CD14-positive monocyte (primary cell): ENCODE measurements at places on chromosomes 1 and 21.

DNA sequence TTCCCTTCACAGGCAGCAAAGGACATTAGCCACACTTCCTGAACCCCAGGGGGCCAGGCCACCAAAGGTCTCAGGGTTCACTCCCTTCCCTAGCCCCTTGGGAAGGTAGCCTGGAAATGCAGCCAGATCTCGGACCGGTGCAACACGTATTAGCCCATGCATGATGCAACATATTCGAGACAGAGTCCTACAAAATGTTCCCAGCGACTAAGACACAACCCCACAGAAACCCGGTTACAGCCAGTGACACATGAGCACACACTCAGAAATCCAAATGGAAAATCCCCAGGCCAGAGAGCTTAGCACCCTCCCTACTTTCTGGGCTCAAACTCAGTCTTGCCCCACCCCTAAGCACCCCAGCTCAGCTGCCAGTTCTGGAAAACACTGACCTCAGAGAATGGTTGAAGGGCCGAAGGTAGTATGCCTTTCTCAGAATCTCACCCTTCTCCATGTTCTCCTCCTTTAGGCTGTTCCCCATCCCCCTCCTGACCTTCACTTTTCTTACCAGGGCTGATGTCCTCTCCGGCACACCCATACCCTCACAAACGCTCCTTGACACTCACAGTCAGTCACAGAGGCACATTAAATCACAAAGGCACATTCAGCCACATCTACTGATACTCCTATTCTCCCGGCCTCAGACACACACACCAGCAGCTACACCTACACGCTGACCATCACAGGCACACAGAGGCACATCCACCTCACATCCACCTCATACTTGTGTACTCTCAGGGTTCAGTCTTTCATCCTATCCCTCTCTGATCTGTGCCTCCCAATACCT lies at the start of gene TSPAN1:
TSS of gene TSPAN1 (plus strand) at position 640 of the 784 bp plus-strand sequence. CDS start 6,021 bp downstream, outside the sequence.
- no peak for DNase-seq

DNA sequence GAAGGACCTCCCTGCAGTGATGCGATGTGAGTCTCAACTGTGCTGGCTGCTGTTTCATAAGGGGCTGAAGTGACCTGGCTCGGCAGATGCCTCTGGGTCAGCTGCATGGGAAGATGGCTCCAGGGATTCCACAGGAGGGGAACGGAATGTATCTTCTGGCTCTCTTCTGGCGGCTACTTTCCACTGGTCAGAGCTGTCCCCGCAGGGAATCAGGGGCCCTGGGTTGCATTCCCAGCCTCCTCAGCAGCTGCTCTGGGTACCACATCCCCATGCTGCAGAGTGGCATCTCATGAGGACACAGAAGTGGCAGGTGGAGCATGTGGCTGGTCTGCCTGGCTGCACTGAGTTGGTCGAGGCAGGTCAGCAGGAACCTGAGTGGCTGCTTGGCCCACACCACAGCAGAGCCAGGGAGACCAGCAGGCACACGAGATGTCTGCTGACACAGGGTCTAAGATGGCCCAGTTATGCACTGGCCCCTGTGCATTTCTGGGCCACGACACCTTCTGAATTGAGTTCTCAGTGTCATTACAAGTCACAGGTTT lies 42.8 kb downstream of the POFUT2 start:
- no peak for DNase-seq

DNA sequence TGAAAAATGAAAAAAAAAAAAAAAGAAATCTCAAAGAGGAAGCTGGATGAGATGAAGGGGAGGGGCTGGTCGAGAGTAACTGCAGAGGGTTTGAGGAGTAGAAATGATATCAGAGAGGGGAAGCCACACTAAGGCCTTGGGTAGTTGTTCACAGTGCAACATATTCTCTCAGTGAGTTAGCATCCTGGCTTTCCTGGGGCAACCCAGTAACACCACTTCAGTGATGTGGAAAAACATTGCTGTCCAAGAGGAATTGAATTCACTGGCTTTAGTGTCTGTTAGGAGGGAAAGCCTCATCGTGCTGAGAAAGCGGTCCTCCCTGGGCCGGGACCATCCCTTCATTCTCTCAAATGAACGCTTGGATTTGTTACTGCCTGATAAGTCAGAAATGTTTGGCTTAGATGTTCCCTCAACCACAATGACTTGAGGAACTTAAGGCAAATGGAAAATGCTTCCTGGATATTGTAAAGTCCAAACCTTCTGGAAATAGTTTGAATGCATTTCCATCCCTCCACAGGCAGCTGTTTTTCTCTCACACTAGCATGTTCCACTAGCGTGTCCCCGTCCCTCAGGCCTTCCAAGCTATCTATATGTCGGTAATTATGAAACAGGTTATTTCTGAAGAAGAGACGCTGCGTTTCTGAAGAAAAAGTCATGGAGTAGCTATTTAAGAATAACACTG lies 12.2 kb downstream of the TGFB2 start:
- no peak for DNase-seq

DNA sequence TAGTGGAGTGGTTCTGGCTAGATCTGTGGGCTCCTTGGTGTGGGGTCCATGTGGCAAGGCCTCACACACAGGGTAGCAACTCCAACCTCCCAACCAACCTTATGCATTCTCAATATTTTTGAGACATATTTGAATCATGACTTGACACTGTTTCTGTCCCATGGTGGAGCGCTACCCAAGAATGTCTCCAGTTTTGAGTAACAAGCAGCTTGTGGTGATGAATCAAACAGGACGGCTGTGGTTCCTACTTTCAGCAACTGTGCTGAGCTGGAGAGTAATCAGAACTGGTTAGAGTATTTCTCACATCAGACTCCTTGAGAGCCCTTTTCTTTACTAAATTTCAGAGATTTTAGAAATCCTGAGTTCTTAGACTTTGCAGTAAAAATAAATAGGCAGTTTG lies 3.1 kb downstream of the LCE3D start:
- no peak for DNase-seq

DNA sequence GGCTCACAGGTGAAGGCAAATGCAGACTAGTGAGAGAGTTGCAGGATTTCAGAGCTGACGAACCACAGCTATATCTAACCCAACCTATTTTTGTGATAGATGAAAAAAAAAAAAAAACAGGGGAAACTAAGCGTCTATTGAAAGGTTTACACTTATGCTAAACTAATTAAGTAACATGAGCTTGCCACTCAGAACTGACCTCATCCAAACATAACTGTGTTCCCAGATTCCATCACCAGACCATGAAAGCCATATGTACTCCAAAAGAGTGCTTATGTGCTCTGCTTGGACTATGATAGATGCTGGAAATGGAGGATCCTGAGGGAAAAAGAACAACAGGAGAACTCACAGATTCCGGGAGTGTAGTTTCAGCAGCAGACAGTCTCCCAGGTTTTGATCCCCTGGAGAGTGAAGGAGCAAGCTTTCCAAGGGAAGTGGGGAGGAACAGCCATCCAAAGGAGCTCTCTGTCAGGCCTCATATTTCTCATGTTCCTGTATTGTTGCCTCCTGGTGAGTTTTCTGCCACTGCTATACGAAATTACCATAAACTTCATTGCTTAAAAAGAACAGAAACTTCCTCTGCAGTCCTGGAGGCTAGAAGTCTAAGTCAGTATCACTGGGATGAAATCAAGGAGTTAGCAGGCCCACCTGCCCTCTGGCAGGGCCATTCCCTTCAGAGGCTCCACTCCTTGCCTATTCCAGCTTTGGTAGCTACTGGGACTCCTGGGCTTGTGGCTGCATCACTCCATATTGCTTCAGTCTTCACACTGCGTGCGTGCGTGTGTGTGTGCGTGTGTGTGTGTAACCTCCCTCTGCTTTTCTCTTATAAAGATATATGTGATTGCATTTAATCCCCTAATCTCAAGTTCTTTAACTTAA lies 38.1 kb downstream of the NIBAN1 start:
- no peak for DNase-seq

DNA sequence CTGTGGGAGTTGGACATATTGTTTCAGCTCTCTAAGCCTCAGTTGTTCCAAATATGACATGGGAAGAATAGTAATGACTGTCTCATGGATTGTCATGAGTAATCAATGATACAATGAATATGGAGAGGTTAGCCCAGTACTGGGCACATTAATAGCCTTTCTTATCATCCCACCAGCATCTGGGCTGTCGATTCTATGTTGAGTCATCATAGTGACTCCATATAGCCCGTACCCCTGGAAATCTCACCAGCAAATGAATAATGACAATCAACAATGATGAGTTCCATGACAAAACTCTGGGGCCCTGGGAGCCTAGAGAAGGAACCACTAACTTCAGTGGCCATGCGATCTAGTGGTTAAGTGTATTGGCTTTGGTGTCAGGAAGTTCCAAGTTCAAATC lies 39.7 kb upstream of the GJB5 start:
- DNase-seq: no peak

- no peak for DNase-seq
These were observed 4.5 kb upstream of the TOR3A start for GRCh38 chr1:179077396-179077795.

DNA sequence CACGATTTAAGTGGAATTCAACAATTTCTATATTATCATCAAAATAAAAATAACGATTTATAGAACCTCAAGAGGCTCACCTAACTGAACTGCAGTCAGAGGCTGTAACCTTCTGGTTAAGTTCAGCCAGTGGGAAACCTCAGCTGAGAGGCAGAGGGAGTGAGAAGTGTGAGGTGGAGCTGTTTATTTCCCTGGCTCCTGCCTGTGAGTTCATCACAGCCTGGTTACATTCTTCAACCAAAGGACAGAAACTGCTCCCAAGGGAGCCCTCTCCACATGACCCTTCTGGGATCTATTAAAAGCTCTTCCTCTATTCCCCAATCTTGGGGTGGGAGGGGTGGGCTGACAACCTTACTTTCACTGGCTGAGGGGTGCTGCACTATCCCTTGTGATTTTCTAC lies 22.2 kb downstream of the DYNLT5 start:
- no peak for DNase-seq

GRCh38 chr1:239723776-239724367 lies 337.5 kb downstream of the CHRM3 start:
- no peak for DNase-seq

GRCh38 chr1:55049914-55050278 lies 10.5 kb downstream of the PCSK9 start:
- no peak for DNase-seq

GRCh38 chr1:228900099-228900885 lies 165.0 kb downstream of the RHOU start:
- no peak for DNase-seq

DNA sequence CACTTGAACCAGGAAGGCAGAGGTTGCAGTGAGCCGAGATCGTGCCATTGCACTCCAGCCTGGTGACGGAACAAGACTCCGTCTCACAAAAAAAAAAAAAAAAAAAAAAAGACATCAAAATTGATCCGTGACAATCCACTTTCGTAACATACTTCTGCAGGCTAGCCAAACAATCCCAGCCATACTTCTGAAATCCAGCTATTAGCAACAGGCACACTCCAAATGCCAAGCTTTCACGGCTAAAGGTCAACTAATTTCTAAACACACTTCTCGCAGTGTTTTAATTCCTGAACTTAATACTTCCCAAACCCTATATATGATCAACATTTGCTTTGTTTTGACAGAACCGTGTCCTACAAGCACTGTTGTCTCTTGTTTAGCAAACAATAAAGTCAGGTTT lies 411.3 kb upstream of the RUNX1 start:
- DNase-seq: no peak

DNA sequence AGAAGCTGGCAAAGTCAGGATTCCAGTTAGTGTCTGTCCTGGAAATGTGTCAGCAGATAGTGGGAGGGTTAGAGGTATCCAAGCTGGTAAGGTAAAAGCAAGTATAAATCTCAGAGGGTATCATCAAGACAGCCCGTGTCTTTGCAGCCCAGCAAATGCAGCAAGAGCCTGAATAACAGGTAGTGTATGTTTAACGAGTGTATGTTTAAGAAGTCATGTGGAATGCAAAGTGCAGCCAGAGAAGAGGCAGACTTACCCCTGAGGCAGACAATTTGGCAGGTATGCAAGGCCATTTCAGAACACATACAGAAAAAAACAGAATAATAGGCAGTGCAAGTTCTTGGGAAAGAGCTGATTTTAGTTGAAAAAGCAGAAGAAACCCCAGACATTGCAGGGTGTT lies 411.0 kb upstream of the NEGR1 start:
- DNase-seq: no peak

- no peak for DNase-seq
These were observed 100.6 kb downstream of the ROR1 start for GRCh38 chr1:63874278-63874880.

GRCh38 chr1:150887018-150887417 lies at the start of gene CTXND2:
Gene CTXND2, plus strand, starts transcription at chr1:150887136. Its CDS starts 25,179 bp downstream, at chr1:150912315.
- no peak for DNase-seq

GRCh38 chr21:16378525-16378924 lies 648.7 kb downstream of the USP25 start:
- no peak for DNase-seq

DNA sequence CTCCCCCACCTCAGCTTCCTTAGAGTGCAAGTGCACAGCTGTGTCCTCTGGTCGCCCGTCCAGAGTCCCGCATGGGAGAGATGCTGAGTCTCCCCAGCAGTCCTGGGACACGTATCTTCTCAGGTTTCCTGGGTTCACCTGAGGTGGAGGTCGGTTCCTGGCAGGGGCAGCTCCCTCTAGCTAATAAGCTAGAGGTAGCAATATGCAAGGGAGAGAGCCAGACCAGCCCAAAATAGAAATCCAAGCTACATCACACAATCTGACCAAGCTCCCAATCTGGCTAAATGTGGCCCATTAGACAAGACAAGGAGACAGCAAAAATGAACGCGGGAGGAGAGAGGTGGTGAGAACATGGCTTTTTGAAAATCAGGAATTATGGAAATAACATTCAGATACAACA lies 30.9 kb upstream of the CADM3 start:
- DNase-seq: no peak

- DNase-seq: no peak
These were observed 26.8 kb downstream of the PALMD start for GRCh38 chr1:99672530-99673213.

DNA sequence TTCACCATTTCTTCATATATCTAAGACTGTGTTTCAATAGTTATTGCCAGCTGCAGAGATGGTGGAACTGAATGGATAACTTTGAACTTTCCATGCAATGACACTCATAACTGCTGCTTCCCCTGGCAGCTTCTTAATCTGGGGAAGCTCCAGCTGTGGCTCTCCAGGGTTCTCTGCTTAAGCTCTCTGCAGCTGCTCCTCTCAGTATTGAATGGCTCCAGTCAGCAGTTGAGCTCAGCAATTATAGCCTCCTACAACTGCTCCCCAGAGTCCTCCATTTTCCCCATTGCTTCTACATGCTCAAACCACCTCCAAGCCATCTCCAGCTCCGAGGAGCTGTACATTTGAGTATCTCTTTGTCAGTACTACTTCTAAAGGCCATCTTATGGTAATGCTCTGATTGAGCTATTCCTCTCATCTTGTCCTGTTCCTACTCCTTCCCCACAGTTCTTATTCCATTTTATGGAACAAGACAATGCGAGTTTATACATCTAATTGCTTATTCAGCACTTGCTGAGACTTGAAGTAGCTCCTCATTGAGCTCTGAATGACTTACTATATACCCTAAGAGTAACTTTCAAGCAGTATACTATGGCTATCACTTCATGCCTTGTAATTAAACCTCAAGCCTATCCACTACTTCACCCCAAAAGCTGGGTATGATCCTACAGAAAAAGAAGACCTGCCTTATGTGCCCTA lies 362.4 kb downstream of the NEGR1 start:
- DNase-seq: no peak
